ENCODE measurements at places on chromosomes 11 and 22. TPM values are rescaled to one million over a fixed set of nuclear protein-coding genes. Genes with fewer than 3 reads are reported as not detected.
A peak's percentile ranks its signal among the peaks of the same experiment; 100 is the strongest.

DNA sequence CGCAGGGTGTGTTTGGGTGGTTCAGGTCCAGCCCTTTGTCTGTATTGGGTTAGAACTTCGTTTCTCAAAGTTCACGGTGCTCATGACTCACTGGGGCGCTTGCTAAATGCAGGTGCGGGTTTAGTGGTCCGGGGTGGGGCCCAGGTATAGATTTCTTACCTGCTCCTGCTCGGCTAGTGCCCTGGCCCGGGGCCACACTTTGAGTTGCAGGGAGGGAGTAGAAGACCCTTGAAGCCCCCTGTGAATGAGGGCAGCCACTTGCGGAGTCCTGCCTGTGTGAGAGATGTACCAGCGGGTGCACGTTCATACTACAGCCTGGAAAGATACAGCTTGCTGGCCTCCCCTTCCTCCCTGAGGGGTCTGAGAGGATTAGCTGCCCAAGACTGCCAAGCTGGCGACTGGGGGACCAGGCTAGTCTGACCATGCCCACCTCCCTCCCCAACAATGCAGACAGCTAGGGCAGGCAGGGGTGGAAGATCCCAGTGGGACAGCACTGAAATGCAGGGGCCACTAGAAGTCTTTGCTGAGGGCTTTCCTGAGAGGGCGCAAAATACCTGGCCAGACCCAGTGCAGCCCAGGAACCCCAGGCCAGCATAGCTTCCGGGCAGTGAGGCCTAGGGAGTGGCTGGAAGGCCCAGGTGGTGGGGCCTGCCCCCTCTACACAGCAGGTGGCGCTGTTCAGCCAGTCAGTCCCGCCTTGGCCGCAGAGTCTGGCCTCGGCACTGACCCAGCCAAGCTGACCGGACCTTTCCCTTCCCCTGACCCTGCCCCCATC, 5.1 kb upstream of the MYRF start:
- peak; percentile 88 for DNase-seq

ZNF215 gene
- polyA plus RNA-seq = 1.6 TPM

DNA sequence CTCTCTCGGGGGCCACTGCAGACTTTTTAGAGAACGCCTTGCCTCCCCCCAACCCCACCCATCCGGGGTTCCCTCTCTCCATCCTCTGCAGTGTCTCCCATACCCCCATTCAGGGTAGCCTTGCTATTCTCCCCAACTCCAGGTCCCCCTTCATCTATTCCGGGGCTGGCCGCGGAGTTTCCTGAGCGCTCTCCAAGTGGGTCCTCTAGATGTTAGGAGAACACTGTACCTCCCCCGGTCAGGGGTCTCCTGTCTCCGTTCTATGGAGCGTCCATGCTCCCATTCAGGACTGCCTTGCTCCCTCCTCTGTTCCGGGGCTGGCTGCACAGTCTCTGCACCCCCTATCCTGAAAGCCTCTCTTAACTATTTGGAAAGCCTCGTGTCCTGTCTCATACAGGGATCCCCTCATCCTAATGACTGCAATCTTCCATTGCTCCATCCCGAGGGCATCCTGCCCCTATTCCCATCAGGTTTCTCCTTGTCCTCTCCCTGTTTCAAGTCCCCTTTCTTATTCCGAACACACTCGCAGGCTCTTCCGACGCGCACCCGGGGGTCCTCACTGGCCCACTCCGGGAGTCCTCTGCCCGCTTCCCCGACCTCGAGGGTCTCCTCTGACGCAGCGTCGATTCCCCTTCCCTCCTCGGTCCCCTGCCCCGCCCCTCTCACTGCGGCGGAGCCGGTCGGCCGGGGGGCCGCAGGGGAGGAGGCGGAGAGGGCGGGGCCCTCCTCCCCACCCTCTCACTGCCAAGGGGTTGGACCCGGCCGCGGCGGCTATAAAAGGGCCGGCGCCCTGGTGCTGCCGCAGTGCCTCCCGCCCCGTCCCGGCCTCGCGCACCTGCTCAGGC, at the start of gene NEFH:
TSS of gene NEFH (plus strand) at position 802 of the 845 bp plus-strand sequence. CDS start 45 bp downstream, outside the sequence.
- peak; percentile 39 for DNase-seq

TNNT3 gene
- polyA plus RNA-seq = 0.22 TPM

- no peak for DNase-seq
These were observed 123.2 kb upstream of the SORL1-AS1 start for GRCh38 chr11:121575963-121576290.

DNA sequence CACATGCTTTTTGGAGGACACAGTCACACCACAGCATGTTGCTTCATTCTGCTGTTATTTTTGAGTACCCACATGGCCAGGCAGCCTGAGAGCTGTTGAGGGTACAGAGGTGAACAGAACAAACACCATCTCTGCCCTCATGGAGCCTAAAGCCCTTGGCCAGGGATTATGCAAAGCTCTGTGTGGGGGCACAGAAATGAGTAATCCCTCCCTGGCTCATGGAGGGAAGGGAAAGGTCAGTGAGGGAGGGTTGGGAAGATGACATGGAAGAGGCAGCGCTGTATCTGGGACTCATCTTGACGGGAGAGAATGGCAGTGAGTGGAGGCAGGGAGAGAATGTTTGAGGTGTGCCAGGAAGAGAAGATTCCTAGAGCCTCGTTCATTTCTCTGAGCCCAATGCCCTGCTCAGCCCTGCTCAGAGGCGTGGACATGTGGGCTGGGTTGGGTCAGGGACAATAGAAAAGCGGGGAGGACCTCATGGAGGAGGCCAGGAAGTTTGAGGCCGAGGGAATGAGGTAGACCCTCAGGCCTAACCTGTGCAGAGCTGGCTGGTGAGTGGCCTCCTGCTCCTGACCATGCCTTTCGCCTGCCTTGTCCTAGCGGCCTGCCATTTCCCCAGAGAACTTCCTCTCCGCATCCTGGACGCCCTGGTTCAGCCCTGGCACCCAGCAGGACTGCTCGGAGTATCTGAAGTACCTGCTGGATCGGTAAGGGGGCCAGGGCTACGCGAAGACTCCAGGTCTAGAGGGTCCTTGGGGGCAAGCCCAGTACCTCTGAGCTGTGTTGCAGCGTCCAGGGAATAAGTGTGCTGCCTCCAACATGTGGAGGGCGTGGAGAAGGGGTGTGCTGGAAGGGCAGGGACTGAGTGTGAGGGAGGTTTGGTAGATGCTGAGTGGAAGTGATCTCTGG, 19.8 kb downstream of the USP35 start:
- no peak for DNase-seq

ACRV1 gene
- polyA plus RNA-seq = not detected

DNA sequence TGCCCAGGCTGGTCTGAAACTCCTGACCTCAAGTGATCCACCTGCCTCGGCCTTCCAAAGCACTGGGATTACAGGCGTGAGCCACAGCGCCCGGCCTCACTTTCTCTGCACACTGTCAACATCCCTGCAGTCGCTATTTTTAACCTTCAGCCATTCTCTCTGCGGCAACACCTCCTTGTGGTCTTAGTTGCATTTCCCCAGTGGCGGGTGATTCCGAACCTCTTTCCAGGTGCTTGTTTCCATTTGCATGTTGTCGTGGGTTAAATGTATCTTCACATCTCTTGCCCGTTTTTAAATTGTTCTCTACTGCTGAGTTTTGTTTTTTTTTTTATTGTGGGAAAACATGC, 2.2 kb upstream of the SCT start:
- no peak for DNase-seq

DYNC2H1 gene
- 13.5 TPM for polyA plus RNA-seq

DNA sequence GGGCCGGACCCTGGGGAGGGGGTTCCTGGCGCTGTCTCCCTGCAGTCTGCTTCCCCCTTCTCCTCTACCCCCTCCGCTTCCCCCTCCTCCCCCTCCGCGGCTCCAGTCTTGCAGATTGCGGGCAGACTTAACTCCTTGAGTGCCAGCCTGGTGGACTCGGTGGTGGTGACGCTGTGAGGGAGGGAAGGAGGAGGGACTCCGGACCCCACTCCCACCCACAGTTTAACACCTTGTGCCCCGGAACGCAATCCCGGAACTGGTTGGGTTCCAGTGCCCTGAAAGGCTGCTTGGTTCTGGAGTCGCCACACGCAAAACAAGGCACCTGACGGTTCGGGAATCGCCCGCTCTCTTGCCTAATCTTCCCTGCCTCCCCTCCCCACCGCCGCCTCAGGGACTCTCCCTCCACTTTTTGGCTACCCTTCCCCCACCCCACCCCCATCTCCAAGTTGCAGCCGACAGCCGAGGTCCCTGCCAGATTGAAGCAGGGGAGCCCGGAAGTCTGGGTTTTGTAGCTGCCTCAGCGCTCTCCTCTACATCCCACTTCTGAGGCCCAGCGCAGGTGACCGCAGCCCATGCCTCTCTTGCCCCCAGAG, 3.9 kb upstream of the BCL9L start:
- peak; percentile 90 for DNase-seq

KRTAP5-7 gene
- not detected for polyA plus RNA-seq

MCHR1 gene
- polyA plus RNA-seq = 5.3 TPM

GRCh38 chr11:63462137-63462536, 28.8 kb downstream of the PLAAT5 start:
- DNase-seq = no peak

GRCh38 chr11:28228196-28228895, 120.2 kb downstream of the METTL15 start:
- no peak for DNase-seq

BAIAP2L2 gene
- polyA plus RNA-seq = not detected

DNA sequence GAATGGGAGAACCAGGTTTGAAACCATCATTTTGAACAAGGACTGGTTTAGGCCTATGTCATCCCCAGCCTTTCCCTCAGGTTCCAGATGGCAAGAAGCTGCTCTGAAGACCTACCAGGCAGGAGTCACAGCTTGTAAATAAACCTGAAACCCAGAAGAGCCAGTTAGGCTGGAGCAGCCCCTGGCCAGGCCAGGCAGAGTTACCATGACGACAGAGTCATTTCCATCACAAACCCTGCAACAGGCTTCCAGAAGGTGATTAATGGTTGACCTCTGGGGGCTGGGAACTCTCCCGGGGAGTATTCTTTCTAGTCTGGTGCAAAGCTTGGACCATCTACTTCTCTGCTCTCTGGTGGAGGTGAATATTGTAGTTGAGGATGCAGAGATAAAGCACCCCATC, 164.1 kb upstream of the NCAM1 start:
- DNase-seq = no peak

TH gene
- 0.54 TPM for polyA plus RNA-seq

TAF10 gene
- polyA plus RNA-seq = 40.0 TPM

All from ovary (tissue), 10 donors.